ENCODE measurements at places on chromosomes 11 and 22.

DNA sequence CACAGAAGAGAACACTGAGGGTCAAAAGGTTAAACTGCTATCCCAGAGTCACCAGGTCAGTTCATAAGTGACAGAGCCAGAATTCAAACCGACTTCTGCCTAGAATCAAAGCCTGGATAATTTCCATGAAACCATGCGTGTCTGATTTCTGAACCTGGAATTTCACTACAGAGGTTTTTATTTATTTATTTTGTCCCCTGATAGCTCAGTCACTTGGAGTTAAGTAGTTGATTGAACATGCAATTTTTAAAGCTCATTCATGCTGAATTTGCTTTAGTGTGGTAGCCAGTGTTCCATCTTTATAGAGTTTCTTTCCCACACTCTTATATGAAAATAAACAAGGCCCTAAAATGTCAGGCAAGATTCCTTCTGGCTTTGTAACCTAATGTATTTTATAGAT lies 93.2 kb downstream of the NAV2 start:
- no peak for DNase-seq

- no peak for DNase-seq
Measured at GRCh38 chr11:15888556-15889345, 467.6 kb downstream of the SOX6 start.

DNA sequence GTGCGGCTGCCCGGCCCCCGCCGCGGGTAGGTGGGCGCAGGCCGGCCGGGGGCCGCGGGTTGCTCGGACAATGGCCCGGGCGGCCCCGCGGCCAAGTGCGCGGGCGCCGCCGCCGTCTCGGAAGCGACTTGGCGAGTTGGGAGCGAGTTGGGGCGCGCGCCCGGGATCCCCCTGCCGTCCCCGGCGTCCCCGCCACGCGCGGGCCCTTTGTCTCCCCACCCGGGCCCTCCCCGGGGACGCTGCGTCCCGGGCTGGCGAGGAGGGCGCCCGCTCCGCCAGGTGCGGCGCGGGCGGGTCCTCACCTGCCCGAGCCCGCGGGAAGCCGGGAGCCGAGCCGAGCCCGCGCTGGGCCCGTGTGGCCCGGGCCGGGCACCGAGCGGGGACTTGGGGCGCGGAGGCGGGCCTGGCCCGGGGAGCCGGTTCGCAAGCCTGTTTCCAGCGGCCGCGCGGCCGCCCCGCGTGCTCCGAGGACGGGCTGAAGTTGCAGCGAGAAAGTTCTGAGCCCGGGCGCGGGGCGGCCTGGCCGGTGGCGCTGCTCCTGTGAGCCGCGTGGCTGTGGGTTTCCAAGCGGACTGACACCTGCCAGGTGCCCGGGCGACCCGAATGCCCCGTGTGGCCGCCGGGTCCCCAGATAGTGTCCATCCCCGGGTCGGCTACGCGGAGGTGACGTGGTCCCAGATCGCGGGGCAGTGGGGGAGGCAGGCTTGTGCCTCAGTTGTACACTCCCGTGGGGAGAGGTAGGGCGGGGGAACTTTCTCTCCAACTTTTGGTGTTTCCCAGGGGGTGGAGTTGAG lies 586 bp downstream of the LRP5 start:
- no peak for DNase-seq

GRCh38 chr11:12110714-12111548 lies 541 bp downstream of the MICAL2 start:
- DNase-seq = no peak

- DNase-seq = no peak
Measured at GRCh38 chr22:20025401-20026203, 4.7 kb downstream of the TANGO2 start.

- no peak for DNase-seq
Measured at GRCh38 chr22:36940676-36941075, 27.2 kb downstream of the CSF2RB start.

DNA sequence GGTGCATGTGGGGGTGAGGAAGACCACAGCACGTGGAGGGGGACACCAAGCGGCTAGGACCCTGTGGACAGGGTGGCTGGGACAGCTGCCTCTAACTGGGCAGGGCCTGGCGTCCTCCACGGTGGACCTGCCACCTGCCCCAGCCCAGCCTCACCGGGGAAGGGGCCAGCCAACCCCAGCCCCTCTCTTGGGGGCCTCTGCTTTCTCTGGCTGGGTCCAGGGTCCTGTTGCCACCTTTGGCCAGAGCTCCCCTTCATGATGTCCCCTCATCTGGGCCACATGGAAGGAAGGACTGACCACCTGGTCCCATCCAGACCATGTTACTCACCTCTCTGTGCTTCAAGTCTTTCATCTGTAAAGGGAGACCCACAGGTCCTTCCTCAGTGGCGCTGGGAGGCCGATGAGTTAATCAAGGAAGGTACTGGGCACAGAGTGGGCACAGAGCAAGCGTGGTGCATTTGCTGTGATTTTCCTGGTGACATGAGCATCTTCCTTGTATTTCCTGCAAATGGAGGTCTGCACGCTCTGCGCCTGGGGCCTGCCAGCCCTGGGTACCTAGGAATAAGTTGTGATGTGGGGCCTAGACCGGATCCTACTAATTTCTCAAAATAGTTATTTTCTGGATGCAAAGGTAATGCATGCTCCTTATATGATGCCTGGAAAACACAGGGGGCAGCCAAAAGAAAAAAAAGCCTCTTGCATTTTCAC lies 538.4 kb downstream of the TBC1D22A start:
- no peak for DNase-seq

GRCh38 chr22:20396639-20397038 lies 2.7 kb downstream of the ZNF74 start:
- DNase-seq = no peak

- no peak for DNase-seq
Measured at GRCh38 chr11:2144544-2145248, 5.5 kb upstream of the IGF2 start.

GRCh38 chr22:44260216-44261035 lies 52.3 kb downstream of the SHISAL1 start:
- no peak for DNase-seq

DNA sequence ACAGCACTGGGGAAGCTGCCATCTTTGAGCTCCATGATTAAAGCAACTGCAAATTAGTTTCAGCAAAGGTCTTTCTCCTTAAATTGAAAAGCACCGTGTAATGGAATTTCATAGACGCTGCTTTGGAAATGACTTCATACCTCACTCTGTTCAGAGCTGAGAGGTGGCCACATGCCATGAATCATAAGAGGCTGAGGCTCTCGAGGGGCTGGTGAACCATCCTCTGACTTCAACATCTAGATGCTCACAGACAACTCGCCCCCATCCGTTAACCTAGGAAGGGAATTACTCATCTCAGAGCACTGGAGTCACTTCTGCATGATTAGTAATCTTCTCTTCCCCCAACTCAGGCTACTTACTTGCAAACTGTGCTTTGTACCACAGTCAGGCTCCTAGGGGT lies 122.3 kb downstream of the RCN1 start:
- no peak for DNase-seq

Measured in activated naive CD4-positive, alpha-beta T cell (primary cell).